ENCODE measurements at places on chromosomes 4 and X.
A peak's percentile ranks its signal among the peaks of the same experiment; 100 is the strongest.

DNA sequence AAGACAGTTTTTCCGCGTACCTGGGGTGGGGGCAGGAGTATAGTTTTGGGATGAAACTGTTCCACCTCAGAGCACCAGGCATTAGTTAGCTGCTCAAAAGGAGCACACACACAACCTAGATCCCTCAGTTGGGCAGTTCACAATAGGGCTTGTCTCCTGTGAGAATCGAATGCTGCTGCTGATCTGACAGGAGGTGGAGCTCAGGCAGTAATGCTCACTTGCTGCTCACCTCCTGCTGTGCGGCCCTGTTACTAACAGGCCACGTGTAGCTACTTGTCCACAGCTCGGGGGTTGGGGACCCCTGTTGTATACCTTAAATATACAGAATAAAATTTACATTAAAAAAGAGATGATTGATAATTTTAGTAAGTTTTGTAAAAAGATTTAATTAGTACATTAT is 191.5 kb downstream of the SLC7A11 start:
- DNase-seq = no peak

- no peak for DNase-seq
These were observed 410.3 kb upstream of the PPP1R2C start for GRCh38 chrX:43188296-43188695.

DNA sequence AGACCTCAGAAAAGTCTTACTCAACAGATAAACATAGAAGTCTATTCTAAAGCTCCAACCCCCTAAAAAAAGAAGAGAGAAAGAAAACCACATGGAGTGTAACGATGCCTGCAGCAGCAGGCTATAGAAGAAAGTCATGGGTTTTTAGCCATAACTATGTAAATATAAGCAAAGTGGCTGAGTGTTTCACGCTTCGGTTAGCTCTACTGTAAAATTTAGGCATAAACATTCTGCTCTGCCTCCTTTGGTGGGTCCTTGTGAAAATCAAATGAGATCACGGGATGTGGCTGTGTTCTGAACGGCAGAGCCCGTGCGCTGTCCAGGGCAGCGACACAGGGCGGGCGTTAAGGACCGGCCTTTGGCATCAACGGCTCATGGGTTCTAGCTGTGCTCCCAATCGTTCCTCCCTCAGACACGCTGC is 78.4 kb downstream of the IRF2 start:
- no peak for DNase-seq

- DNase-seq = no peak
These were observed 244.8 kb upstream of the NEIL3 start for GRCh38 chr4:177064729-177065394.

GRCh38 chr4:135186002-135186401 is 984.4 kb upstream of the PABPC4L start:
- DNase-seq = no peak

DNA sequence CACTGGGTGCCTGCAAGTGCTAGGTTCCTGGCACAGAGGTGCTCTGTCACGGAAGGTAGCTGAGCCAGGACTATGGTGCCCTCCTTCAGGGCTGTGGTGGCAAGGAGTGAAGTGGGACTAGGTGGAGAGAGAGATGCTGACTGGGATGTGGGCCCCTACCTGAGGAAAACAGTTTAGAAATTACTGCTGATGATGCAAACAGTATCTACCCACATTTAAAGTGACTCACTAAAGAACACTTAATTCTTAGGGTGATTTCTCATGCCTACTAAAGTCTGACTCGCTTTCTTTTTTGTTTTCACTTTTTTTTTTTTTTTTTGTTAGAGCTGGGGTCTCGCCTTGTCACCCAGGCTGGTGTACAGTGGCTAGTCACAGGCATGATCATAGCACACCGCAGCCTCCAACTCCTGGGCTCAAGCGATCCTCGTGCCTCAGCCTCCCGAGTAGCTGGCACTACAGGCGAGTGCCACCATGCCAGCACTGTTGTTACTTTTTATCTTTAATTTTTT is 3.1 kb downstream of the ZNF185 start:
- DNase-seq = no peak

DNA sequence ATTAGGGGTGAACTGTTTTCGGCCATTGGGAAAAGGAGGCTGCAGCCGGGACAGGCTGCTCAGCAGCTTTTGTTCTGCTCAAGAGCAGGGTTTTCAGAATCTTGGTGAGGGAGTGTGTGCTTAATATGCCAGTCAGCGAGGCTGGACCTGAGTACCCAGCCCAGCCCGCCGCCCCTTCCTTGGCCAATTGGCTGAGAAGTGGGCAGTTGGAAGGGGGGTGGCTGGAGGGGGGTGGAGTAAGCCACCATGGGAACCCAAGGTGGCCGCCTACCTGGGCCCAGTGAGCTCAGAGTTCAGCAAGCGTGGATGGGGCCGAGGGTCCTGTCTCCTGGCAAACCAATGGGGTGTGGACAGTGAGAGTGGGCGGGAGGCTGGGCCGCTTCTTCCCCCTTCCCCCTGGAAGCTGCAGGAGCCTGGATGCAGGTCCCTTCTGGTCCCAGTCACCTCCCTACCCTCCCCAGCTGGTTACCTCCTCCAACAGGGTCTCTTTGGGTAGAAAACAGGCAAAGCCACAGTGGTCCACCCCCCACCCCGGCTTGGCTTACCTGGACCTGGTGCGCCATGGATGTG is 52.5 kb downstream of the SORCS2 start:
- DNase-seq = no peak

GRCh38 chr4:108119199-108119800 is 49.4 kb downstream of the LEF1 start:
- no peak for DNase-seq

DNA sequence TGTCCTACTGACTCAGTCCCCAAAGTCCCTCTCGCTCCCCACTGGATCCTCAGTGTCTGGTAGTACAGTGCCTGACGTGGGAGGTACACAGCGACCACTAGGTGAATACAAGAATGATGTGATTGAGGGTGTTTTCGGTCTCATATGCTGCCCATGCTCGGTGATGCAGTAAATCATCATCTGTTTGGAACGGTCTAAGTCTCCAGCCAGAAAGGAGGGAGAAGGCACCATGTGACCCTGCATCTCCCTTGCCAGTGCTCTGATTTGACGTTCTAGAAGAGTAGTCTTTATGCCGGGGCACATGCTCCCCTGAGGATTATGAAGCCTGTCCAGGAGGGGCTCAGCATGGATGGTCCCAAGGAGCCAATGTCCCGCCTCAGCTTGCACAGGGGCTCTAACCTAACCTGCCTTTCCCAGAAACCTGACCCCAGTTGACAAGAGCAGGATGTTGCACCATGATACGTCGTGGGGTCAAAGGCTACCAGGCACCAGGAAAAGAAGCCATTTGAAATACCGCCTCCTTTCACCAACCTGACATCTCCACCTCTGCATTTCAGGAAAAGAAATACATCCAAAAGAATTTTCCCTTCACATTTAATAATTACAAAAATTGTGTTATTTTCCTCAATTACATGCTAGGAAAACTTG is 13.8 kb upstream of the PLXNB3 start:
- DNase-seq = no peak

- no peak for DNase-seq
These were observed 23.6 kb upstream of the VAMP7 start for GRCh38 chrX:155857561-155857960.

- no peak for DNase-seq
These were observed 14.4 kb downstream of the ADRA2C start for GRCh38 chr4:3780347-3781171.

- no peak for DNase-seq
These were observed 169.9 kb downstream of the DCLK2 start for GRCh38 chr4:150248181-150248580.

- DNase-seq = no peak
These were observed 129.5 kb upstream of the CYSLTR1 start for GRCh38 chrX:78456909-78457308.

DNA sequence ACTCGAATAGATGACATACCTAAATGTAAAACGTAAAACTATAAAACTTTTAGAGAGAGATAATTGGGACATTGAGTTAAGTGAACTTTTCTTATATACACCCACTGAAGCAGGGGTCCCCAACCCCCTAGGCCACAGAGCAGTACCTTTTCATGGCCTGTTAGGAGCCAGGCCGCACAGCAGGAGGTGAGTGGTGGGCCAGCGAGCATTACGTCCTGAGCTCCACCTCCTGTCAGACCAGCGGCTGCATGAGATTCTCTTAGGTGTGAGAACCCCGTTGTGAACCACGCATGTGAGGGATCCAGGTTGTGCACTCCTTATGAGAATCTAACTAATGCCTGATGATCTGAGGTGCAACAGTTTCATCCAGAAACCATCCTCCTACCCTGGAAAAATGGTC is 114.8 kb downstream of the HMX1 start:
- no peak for DNase-seq

- no peak for DNase-seq
These were observed 27.9 kb upstream of the MSMO1 start for GRCh38 chr4:165299399-165300060.

DNA sequence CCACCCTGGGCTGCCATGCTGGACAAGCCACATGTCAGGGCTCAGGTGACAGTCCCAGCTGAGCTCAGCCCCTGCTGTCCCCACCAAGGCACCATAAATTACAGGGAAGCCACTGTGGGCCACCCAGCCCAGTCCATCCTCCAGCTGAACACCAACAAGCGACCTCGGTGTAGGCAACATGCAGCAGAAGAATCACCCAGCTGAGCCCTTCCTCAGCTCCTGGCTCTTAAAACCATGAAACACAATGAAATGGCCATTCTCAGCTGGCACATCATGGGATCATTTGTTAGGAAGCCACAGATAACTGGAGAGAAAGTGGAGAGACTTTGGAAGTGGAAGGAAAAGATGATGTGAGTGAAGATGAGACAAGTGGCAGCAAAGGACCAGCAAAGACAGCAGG is 23.3 kb upstream of the MAN2B2 start:
- DNase-seq = no peak

DNA sequence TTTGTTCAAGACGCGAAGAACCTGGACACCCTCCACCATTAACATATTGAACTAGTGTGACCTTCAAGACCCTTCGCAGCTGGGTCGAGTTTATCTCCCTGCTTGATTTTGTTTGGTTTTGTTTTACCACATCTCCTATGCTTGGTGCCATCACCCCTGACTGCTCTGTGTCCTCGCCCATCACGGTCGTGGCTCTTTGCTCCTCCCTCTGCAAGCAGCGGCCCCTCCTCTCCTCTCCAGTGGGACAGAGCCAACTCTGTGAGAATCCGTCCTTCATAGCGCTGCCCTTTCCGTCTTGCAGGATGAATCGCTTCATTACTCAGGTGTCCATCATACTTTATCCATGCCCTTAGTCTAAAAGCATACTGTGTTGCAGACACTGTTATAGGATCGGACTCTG is 9.1 kb upstream of the FAM149A start:
- DNase-seq = no peak

- peak; percentile 42 for DNase-seq
These were observed 44.6 kb upstream of the VEGFC start for GRCh38 chr4:176837169-176837895.

DNA sequence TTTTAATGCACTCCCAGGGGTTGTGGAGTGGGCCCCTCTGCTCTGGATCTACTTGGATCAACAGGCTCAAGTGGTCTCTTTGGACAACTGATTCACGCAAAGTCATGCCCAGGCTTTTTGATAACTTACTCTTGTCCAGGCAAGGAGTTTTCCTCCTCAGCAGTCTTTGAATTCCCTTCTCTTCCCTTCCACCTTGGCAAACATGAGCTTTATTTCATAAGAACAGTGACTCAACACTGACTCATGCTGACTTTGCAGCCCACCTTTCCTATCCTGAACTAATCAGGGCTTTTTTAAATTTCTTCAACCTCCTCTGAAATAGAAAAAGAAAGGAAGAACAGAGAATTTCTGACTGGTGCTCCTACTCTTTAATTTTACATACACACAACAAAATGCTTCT is 132.1 kb upstream of the LDB2 start:
- peak; percentile 80 for DNase-seq

DNA sequence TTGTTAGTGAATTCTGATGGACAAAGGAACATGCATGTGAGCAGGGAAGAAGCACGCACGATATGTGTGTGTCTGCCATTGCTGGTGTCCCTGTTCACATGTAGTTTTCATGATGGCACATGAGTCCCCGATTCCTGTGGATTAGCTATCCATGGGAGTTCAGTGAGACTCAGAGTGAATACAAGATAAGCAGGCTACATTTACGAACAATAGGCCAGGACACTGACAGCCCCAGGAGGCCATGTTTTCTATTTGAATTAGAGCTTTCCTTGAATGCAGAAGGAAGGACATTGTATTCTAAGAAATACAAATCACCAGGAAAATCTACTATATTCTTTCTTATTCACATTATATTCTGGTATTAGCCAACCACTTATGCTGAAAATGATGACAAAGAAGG is 171.4 kb downstream of the PPP1R2C start:
- DNase-seq = no peak

- DNase-seq = no peak
These were observed 43.9 kb downstream of the C4orf50 start for GRCh38 chr4:5974321-5974720.

GRCh38 chrX:52216541-52216940 is 31.9 kb downstream of the MAGED4 start:
- DNase-seq = no peak

- DNase-seq = peak; percentile 63
These were observed 28.1 kb downstream of the SMIM43 start for GRCh38 chr4:121736735-121737351.

DNA sequence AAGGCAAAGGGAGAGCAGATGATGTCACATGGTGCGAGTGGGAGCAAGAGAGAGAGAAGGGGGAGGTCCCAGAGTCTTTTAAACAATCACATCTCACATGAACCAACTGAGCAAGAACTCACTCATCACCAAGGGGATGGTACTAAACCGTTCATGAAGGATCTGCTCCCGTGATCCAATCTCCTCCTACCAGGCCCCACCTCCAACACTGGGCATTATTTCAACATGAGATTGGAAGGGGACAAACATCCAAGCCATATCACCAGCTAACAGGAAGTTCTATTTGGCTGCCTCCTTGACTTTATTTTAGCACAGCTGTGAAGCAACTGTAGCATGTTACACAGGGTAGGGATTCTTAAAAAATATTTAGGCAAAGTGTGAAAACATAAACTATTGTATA is 102.5 kb downstream of the DDIT4L start:
- DNase-seq = peak; percentile 35

DNA sequence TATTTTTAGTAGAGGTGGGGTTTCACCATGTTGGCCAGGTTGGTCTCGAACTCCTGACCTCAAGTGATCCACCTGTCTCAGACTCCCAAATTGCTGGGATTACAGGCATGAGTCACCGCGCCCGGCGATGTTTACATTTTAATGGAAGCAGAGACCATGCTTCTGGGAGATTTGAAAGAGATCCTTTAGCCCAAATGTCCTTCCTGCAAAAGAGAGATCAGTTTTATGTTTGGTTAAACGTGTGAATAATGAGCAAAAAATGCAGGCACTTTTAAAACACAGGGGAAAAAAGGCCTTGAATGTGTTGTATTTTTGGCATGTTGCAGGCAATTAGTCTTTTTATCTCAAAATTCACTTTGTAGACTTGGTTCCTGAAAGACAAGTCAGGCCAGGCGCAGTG is 95.8 kb upstream of the ELOVL6 start:
- no peak for DNase-seq

DNA sequence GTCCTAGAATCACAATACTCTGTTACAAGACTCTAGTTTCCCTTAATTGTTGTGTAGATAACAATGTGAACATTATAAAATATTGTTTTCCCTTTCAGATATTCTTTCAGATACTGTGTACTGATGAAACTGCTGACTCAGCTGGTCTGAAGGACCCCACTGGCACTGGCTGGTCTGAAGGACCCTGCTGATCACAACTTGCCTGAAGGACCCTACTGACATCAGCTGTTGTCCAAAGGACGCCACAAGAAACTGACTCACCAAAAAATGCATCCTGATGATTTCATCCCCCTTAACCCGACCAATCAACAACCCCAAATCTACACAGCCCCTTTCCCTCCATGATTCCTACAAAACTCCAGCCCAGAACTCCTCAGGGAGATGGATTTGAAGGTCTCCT is 258.8 kb upstream of the GNPDA2 start:
- no peak for DNase-seq

GRCh38 chrX:42695800-42696358 is 82.1 kb downstream of the PPP1R2C start:
- no peak for DNase-seq

All from AG10803 (cell line).